IPS DF 6.9 (cell line): ENCODE measurements at places on chromosomes 6 and 20.

DNA sequence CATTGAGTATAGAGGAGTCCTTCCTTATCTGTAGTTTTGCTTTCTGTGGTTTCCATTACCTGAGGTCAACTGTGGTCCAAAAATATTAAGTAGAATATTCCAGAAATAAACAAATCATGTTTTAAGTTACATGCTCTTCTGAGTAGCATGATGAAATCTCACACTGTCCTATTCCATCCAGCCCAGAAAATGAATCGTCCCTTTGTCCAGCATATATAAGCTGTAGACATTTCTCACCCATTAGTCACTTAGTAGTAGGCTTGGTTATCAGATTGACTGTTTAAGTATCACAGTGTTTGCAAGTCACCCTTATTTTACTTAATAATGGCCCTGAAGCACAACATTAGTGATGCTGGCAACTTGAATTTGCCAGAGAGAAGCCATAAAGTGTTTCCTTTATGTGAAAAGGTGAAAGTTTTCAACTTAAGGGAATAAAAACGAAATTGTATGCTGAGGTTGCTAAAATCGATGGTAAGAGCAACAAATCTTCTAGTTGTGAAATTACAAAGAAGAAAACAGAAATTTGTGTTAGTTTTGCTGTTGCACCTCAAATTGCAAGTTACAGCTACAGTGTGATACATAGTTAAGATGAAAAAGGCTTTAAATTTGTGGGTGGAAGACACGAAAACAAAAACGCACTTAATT lies 198.6 kb upstream of the SIM1 start:
- no peaks in the 10 kb centered on the region; the same call in 1 of the 2 replicates for H3K36me3 ChIP-seq
- no peak overlapping the region for H3K27ac ChIP-seq
- no peak for DNase-seq
- H3K4me3 ChIP-seq: no peak overlapping the region
- H3K4me1 ChIP-seq: no peaks in the 10 kb centered on the region
- no peaks in the 10 kb centered on the region for H3K27me3 ChIP-seq

DNA sequence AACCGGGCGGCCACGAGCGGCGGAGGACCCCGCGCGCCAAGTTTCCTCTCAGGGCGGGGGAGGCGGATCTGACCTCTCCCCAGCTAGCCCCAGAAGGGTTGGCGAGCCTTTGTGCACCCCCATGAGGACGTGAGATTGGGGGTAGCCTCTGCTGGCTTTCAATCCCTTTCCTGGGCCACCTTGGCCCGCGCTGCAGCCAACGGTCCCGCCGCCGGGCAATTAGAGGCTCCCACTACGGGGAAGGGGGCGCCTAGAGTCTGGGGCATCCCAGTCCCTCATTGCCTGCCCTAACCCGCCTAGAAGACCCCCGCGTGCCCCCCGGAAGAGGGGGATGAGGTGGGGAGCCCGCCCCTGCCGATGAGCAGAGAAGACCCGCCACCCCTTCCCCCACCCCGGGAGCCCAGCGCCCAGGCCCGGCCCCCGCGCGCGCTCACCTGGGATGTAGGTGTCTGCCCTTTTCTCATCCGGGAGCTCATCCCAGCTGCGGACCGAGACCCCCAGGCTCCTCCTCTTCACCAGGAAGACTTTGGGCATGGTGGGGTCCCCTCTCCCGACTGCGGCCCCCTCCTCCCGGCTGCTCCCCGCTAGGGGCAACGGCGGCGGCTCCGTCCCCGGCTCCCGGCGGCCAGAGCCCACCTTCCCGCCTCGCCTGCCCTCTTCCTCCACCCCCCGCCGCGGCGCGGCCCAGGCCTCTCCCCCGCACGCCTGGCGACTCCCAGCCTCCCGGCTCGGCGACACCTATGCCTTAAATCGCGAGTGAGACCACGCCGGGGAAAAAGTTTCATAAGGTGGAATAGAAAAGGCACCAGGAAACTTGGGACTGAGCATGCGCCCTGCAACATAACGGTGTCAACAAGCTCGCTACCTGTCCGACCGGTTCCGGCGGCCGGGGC lies at the start of gene OVOL2:
Gene OVOL2 (minus strand): TSS at position 816 of the 893 bp plus-strand sequence. CDS start 282 bp downstream, at position 534.
- DNase-seq: peak; percentile 55
- peaks cover 7% of the 10 kb centered on the region for H3K4me1 ChIP-seq
- H3K36me3 ChIP-seq: no peaks in the 10 kb centered on the region
- H3K27ac ChIP-seq: no peak within 1 kb of the TSS

- H3K4me1 ChIP-seq: no peaks in the 10 kb centered on the region
- no peaks in the 10 kb centered on the region for H3K36me3 ChIP-seq
- H3K27ac ChIP-seq: no peak overlapping the region
- no peak for DNase-seq
- H3K27me3 ChIP-seq: no peaks in the 10 kb centered on the region
- H3K4me3 ChIP-seq: no peak overlapping the region
Measured at GRCh38 chr6:51541847-51542246, 545.6 kb downstream of the PKHD1 start.

DNA sequence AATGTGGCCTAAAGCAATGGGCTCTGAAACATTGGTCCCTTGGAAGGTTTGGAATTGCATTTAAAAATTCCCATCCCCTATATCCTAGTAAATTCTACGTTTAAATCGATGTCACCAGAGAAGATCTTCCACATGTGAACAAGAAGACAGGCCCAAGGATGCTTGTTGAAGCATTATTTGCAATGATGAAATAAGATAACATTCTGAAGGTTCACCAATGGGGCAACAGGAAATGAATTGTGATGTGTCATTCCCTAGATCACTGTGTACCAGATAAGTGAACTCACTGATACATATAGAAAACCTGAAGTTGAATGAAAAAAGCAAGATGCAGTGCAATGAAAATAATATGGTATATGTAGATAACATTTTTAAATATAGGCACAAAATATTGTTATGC lies 464.3 kb upstream of the BTBD3 start:
- no peak for DNase-seq
- no peaks in the 10 kb centered on the region for H3K36me3 ChIP-seq
- H3K27me3 ChIP-seq: no peaks in the 10 kb centered on the region
- H3K27ac ChIP-seq: no peak overlapping the region
- no peaks in the 10 kb centered on the region for H3K4me1 ChIP-seq
- H3K4me3 ChIP-seq: no peak overlapping the region

- 0 out of 2 replicates have a peak, but pooled peaks cover 1% of the 10 kb centered on the region for H3K4me1 ChIP-seq
- no peak overlapping the region for H3K4me3 ChIP-seq
- H3K27ac ChIP-seq: no peak overlapping the region
- no peaks in the 10 kb centered on the region for H3K27me3 ChIP-seq
- no peaks in the 10 kb centered on the region for H3K36me3 ChIP-seq
Measured at GRCh38 chr6:106730718-106731117, 101.3 kb downstream of the QRSL1 start.

DNA sequence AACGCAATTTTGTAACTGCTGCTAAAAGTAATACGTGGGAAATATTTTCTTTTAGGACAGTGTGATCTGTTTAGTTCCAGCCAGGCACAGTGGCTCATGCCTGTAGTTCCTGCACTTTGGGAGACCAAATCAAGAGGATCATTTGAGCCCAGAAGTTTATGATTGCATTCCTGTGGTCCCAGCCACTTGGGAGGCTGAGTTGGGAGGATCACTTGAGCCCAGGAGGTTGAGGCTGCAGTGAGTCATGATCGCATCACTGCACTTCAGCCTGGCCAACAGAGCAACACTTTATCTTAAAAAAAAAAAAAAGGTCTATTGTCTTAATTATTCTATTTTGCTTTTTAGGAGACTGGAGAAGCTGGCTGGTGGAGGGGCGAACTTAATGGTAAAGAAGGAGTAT lies 101.5 kb downstream of the CD2AP start:
- H3K27me3 ChIP-seq: no peaks in the 10 kb centered on the region
- H3K27ac ChIP-seq: no peak overlapping the region
- no peaks in the 10 kb centered on the region for H3K4me1 ChIP-seq
- H3K4me3 ChIP-seq: no peak overlapping the region
- DNase-seq: no peak

GRCh38 chr6:43061861-43062260 lies 2.4 kb downstream of the KLC4 start:
- H3K36me3 ChIP-seq: peaks cover 4% of the 10 kb centered on the region; the same call in 1 of the 2 replicates
- no peak overlapping the region for H3K27ac ChIP-seq
- H3K4me3 ChIP-seq: no peak overlapping the region
- H3K27me3 ChIP-seq: no peaks in the 10 kb centered on the region

DNA sequence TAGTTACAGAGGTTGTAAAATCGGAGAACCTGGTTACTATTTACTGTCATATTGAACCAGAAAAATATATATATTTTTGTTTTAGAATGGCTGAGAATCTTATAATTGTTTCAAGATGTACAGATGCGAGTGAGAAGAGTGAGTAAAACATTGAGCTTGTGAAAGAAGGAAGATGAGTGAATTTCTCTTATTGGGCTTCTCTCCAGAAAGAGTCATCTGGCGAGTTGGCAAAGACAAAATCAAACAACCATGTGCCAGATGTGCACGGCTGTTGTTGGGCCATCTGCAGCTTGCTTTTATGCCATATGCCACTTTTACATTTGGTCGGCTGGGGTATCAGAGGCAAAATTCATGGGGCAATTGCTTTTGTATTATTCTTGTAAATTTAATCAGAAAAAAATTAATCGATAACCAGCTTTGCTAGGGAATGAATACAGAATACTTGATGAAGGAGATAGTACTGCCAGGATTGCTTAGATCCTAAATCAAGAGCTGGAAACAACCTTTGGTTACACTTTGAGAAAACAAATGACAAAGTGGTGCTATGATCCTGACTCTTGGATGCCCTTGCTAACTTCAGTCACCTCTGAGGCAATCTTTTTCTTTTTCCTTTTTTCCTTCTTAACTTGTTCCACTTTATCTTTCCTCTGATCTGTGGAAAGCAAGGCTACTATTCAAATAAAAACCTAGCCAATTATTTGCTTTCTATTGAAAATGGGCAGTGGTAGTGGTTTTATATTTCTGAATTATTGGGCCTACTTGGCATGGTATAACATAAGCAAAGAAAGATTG lies 97.1 kb upstream of the GRIK2 start:
- H3K4me3 ChIP-seq: no peak overlapping the region
- no peaks in the 10 kb centered on the region for H3K36me3 ChIP-seq
- no peaks in the 10 kb centered on the region for H3K4me1 ChIP-seq
- no peaks in the 10 kb centered on the region for H3K27me3 ChIP-seq

- no peaks in the 10 kb centered on the region for H3K27me3 ChIP-seq
- no peak overlapping the region for H3K27ac ChIP-seq
- H3K36me3 ChIP-seq: no peaks in the 10 kb centered on the region; the same call in 1 of the 2 replicates
- no peak for DNase-seq
- peaks cover 5% of the 10 kb centered on the region for H3K4me1 ChIP-seq
Measured at GRCh38 chr20:37254114-37254878, 7.3 kb downstream of the GHRH start.

DNA sequence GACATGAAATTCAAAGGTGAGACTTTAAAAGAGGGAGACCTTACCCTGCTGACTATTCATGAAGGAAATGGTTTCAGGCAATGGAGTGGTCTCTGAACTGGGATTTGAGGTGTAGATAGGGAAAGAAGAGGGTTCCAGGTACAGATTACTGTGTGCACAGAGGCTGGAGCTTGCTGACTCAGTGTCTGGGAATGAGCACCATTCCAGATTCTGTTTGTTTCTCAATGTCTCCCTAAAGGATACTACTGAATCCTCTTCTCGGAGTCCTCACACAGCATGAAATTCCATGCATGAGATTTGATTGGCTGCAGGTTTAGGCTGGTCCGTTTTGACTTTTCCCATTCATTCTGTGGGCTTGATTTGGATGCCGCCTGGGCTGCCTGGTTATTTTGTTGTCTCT lies 49.0 kb downstream of the PPP1R14C start:
- no peak for DNase-seq
- H3K27me3 ChIP-seq: no peaks in the 10 kb centered on the region
- no peaks in the 10 kb centered on the region for H3K36me3 ChIP-seq
- H3K4me1 ChIP-seq: no peaks in the 10 kb centered on the region

GRCh38 chr6:154410619-154411072 lies 54.0 kb upstream of the IPCEF1 start:
- H3K4me1 ChIP-seq: no peaks in the 10 kb centered on the region
- H3K27me3 ChIP-seq: no peaks in the 10 kb centered on the region
- no peak overlapping the region for H3K4me3 ChIP-seq
- peak; percentile 11 for DNase-seq

DNA sequence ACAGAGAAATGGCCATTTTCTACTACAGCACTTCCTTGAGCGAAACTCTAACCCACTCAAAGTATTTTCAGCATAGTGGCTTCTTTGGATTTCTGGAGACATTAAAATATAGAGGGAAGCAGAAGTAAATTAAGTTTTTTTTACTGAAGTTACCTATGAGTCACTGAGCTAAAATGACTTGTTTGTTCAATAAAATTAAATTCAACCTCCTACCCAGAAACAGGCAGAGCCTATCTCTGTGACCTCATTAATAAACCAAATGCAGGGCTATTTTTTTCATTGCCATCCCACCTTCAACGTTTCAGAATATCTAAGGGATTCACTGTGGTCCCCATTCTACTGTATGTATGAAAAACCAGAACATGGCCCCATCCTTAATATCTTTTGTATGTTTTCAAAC lies 133.0 kb downstream of the MTFR2 start:
- no peaks in the 10 kb centered on the region for H3K27me3 ChIP-seq
- H3K36me3 ChIP-seq: no peaks in the 10 kb centered on the region
- no peak for DNase-seq
- no peak overlapping the region for H3K27ac ChIP-seq
- H3K4me1 ChIP-seq: no peaks in the 10 kb centered on the region; the same call in 1 of the 2 replicates

GRCh38 chr6:24481449-24481848 lies 7.9 kb downstream of the GPLD1 start:
- no peaks in the 10 kb centered on the region for H3K36me3 ChIP-seq
- no peaks in the 10 kb centered on the region for H3K4me1 ChIP-seq
- H3K27me3 ChIP-seq: no peaks in the 10 kb centered on the region
- H3K4me3 ChIP-seq: no peak overlapping the region
- H3K27ac ChIP-seq: no peak overlapping the region
- DNase-seq: no peak

DNA sequence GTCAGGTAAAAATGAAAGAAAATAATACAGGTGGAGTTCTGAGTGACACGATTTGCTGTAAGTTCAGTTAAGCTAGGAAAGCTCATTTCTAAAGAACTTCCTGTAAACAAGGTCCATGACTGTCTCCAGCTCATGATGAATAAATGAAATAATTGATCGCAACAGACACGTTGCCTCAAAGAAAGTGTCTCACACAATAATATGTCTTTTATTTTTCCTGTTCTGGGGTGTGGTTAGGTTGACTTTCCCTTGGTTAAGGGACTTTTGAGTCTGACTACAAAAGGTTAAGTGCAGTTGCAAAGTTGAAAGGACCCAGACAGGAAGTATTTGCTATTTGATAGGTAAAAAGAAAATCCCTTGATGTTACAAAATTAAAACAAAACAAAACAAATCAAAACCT lies 304.2 kb upstream of the PRDM1 start:
- no peak overlapping the region for H3K4me3 ChIP-seq
- no peak overlapping the region for H3K27ac ChIP-seq
- no peak for DNase-seq
- no peaks in the 10 kb centered on the region for H3K36me3 ChIP-seq
- no peaks in the 10 kb centered on the region for H3K27me3 ChIP-seq

- no peaks in the 10 kb centered on the region for H3K27me3 ChIP-seq
- H3K4me1 ChIP-seq: no peaks in the 10 kb centered on the region
- H3K4me3 ChIP-seq: no peak overlapping the region
Measured at GRCh38 chr6:36327226-36327918, 9.3 kb downstream of the BNIP5 start.

DNA sequence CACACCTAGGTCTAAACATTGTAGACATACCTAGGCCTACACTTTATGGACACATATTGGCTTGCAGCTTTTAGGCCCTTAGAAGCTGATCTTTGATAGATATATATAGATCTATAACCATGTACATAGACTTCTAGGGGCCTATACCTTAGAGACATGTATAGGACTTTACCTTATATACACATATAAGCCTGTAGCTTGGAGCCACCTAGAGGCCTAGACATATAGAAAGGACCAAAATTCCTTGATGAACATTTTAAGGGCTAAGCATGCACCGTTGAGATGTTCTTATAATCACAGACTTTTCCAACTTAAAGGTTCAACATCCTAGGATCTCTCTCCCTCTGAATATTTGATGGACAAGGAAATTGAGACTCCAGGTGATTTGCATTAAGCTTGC lies 371.7 kb upstream of the SASH1 start:
- H3K27me3 ChIP-seq: no peaks in the 10 kb centered on the region
- H3K4me3 ChIP-seq: no peak overlapping the region
- H3K27ac ChIP-seq: no peak overlapping the region
- DNase-seq: no peak
